Activated naive CD4-positive, alpha-beta T cell treated with anti-CD3 and anti-CD28 coated beads, Interleukin-2, amount 10 ng/mL, durations not matched to agents 7 days and 5 days (primary cell): ENCODE measurements at places on chromosomes 3 and 15.

GRCh38 chr3:37626736-37627565, 234.7 kb upstream of the CTDSPL start:
- DNase-seq = no peak

DNA sequence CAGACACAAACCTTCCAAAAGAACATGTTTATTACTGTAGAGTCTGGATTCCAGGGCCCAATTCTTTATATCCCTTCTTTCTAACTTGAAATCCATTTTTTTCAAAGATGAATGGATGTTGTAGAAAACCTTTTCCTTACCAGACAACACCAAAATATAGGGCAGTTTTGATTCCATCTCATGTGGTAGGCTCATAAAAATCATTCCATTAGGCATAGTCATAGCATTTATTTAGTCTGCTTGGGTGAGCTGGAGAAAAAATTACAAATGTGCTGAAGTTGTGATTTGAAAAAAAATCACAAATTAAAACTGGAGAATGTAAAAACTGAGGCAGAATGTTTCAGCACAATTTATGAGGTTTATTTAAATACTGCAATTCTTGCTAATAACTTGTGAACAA, 199.3 kb upstream of the TBC1D5 start:
- no peak for DNase-seq

GRCh38 chr15:87777054-87777561, 479.4 kb downstream of the NTRK3 start:
- no peak for DNase-seq

- no peak for DNase-seq
Measured at GRCh38 chr3:13086531-13086981, 13.3 kb upstream of the IQSEC1 start.

DNA sequence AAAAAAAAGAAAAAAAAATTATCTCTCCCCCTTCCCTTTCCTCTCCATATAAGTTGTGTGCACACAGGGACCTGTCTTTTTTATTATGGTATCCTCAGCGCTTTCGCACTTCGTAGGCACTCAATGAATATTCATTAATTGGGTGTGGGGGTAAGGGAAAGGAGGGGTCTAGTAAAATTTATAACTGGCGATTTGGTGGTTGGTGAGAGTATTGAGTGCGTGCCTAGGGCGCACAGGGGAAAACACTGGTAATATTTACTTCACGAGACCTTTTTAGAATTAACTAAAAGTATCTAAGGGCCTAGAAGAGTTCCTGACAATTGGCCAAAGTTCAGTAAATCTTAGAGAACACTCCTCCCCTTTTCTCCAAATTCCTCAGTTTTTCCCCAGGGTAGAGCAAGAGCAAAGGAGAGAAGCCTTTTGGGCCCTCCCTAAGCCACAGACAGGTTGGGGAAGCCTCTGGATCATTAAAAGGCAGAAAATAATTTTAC, 25.7 kb downstream of the TYRO3 start:
- no peak for DNase-seq

- no peak for DNase-seq
Measured at GRCh38 chr3:31613654-31614053, 80.9 kb downstream of the STT3B start.

GRCh38 chr3:55296791-55297190, 190.3 kb downstream of the WNT5A start:
- no peak for DNase-seq

- DNase-seq = peak; percentile 76
Measured at GRCh38 chr3:179037351-179037750, 34.3 kb downstream of the ZMAT3 start.

DNA sequence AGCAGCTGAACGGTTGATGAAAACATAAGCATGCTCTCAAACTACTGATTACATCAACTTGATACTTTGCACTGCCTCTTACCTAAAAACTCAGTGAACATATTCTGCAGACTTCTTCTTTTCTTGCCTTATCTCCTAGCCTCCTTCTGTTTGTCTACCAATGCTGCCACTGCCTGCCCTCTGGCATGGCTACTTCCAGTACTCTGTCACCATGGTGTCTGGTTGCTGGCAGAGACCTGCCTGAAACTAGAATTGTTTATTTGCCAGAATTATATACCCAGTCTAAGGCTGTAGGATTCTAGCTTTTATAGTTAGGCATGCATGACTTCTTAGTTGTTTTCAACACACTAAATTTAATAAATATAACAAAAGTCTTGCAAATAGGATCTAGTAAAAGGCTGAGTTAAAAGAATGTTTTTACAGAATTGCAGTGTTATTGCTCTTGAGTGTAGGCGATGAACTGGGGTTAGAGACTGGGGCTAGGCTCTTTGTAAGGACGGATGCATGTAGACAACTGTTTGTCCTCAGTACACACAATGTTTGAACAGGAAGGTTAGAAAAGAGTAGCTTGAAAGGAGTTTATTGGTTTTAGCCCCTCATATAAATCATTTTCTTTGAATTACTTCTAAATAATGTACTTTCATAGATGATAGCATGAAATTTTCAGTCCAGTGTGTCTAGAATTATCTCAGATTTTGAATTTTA, 116.3 kb downstream of the KCNAB1 start:
- no peak for DNase-seq

- DNase-seq = no peak
Measured at GRCh38 chr3:182843478-182843877, 50.2 kb downstream of the ATP11B start.

DNA sequence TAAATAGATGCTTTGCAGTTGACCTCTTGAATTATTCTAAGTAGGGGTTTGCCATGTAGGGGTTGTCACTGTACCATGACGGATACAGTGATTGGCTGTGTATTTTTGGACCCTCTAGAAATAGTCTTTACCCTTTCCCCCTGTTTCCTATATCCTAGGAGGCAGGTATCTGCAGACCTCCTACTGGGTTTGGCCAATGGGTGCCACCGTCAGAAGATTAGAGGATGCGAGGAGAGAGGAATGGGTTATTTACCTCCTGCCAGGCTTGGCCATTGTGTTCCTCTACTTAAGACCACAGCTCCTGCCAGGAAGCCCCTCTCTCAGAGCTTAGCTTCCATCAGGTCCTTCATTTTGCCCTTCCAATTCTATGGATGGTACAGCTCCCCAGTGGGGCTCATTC, 40.2 kb upstream of the CLRN1 start:
- DNase-seq = no peak

DNA sequence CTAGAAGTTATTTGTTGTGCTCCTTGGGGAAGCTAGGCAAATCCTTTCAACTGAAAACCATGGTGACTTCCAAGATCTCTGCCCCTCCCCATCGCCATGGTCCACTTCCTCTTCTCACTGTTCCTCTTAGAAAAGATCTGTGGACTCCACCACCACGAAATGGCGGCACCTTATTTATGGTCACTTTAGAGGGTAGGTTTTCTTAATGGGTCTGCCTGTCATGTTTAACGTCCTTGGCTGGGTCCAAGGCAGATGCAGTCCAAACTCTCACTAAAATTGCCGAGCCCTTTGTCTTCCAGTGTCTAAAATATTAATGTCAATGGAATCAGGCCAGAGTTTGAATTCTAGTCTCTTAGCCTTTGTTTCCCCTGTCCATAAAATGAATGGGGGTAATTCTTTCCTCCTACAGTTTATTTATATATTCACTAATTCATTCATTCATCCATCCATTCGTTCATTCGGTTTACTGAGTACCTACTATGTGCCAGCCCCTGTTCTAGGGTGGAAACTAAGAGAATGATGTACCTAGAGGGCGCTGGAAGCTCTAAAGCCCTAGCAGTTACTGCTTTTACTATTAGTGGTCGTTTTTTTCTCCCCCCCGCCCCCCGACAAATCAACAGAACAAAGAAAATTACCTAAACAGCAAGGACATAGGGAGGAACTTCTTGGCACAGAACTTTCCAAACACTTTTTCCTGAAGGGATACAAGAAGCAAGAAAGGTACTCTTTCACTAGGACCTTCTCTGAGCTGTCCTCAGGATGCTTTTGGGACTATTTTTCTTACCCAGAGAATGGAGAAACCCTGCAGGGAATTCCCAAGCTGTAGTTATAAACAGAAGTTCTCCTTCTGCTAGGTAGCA, 657 bp downstream of the PATL2 start:
- DNase-seq = peak; percentile 61

- DNase-seq = no peak
Measured at GRCh38 chr3:143924522-143925285, 46.9 kb upstream of the DIPK2A start.

GRCh38 chr15:43953402-43953801, 126.6 kb downstream of the WDR76 start:
- no peak for DNase-seq

- no peak for DNase-seq
Measured at GRCh38 chr15:49747340-49747739, 126.5 kb downstream of the DTWD1 start.

- DNase-seq = no peak
Measured at GRCh38 chr3:15964605-15965442, 167.0 kb upstream of the ANKRD28 start.

- DNase-seq = no peak
Measured at GRCh38 chr3:11570251-11570650, 73.5 kb downstream of the VGLL4 start.

GRCh38 chr15:64067564-64068030, 21.3 kb upstream of the DAPK2 start:
- DNase-seq = peak; percentile 78

DNA sequence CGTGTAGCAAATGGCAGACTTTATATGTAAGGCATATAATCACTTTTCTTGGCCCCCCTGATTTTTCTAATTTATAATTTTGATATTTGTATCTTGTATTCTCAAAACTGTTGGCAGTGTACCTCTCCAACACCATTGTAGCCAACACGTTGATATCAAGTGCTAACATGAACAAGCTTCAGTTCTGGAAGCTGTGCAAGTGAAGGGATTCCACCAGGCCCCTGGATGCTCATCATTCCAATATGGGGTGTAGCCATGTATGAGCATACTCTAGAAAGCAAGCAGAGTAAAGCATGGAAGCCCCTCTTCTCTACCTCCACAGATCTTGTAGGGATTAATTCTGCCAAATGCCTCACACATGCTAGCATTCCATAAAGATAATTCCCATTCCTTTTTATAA, 211.3 kb downstream of the MYRIP start:
- no peak for DNase-seq

GRCh38 chr3:174408310-174408709, 450.8 kb upstream of the NAALADL2 start:
- DNase-seq = no peak

GRCh38 chr3:124149081-124149480, 157.2 kb upstream of the ROPN1 start:
- no peak for DNase-seq

DNA sequence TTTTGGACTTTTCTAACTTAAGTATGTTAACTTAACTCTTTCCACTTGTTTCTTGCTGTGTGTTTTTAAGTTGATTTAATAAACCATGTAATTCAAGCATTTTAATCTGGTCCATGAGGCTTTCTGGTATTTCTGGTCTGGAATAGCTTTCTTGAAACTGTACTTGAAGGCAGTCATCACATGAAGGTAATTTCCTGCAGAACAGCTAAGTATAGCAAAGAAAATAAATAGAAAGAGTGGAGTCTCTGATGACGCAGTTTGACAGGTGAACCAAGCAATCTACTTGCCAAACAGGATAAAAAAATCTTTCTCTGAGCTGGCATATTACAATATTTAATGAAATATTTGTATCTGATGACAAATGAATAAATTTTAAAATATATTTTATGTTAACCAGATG, 74.9 kb downstream of the BTLA start:
- DNase-seq = no peak

- DNase-seq = no peak
Measured at GRCh38 chr3:76111808-76112207, 326.5 kb upstream of the ZNF717 start.

DNA sequence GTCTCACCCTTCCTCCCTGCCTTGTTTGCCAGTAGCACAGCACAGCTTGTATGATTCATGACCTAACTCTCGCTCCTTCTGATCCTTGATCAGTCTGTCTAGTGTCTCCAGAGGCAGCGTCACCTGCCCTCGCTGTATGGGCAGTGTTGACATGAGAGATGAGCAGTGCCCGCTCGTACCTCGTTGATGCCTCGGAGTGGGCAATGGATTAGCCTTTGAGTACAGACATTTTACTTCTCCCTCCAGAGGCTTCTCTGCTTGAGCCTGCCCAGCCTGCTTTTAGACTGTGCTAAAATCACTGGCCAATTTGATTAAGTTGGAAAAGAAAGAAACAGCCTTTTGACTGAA, 569.0 kb downstream of the NTRK3 start:
- no peak for DNase-seq

- no peak for DNase-seq
Measured at GRCh38 chr15:77417602-77418001, 2.3 kb downstream of the PEAK1 start.

DNA sequence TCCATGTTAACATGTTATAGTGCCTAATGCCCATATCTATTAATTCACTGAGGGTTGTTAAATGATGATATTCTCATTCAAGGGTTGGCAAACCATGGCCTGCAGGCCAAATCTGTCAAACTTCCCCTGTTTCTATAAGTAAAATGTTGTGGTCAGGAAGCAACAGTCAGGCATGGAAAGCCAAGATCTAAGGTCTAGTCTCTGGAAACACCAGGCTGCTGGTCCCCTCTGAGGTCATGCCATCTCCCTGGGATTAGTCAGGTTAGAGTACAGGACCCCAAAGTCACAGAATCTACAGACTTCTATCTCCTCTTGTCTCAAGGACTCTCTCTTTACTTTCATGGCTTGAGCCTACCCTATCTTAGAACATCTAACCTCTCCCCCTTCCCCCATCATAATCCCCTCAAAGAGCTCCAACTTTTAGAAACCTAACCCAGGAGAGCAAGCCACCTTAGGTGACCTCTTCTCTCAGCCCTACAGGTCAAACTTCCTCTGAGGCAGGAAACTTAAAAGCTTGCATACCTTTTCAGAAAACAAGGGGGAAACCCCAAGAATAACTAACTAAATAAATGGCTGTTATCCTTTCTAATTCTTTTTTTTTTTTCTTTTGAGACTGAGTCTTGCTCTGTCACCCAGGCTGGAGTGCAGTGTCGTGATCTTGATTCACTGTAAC, 15.3 kb upstream of the HERC1 start:
- no peak for DNase-seq

DNA sequence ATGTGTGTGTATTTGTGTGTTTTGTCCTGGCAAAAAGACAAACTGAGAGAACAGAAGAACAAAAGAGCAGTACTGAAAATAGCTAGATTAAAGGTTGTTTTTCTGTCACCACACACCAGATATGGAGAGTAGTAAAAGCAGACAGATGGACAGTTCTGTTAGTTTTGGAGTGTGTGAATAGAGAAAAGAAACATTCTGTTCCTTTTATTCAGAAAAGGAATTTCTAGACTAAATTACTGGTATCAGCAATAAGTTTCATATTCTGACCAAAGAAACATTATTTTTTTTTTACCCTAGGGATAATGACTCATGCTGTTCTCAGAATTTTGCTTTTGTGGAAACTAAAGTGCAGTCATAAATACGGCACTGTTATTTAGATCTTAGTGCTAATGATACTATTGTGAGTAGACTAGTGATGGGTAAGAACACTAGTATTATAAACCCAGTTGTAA, 32.9 kb downstream of the PIK3CA start:
- no peak for DNase-seq

- DNase-seq = no peak
Measured at GRCh38 chr3:156787926-156788663, 38.1 kb upstream of the LEKR1 start.

- DNase-seq = no peak
Measured at GRCh38 chr3:197406266-197406665, 107.9 kb upstream of the DLG1 start.
